ENCODE measurements at places on chromosomes 6 and 20.

DNA sequence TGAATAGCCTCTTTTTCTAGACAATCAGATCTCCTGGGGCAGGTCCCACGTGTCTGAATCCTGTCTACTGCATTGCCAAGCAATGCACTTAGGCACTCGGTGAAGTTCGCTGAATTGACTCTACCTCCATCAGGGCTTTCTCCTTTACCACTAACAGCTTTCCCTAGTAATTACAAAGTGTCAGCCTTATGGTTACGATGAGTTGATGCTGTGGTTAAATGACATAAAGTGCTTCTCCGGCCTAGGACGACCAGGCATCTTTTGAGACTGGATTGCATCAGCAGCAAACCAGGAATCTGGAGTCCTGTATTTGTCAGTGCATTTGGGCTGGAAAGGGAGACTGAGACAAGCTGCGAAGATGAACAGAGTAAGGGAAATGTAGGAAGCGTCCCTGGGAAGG, 21.5 kb downstream of the NOX3 start:
- DNase-seq = no peak

GRCh38 chr6:137884149-137884909, 17.3 kb downstream of the TNFAIP3 start:
- no peak for DNase-seq

GRCh38 chr6:47439348-47439668, 38.3 kb upstream of the CD2AP start:
- DNase-seq = no peak

DNA sequence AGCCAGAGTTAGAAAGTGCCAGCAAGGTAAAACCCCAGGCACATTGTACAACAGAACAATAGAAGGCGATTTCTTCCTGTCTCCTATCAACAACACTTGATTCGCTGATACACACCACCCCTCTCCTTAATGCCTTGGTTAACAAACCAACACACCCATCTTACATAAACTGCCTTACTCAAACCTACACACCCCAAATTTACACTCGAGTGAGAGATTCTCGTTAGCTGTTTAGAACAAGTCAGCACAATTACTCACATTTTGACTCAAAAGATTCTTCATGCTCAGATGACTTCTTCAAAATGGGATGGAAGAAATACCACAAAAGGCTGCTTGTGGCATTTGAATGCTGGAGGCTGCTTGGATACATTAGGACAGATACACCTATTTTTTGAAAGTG, 80.0 kb upstream of the FOXQ1 start:
- no peak for DNase-seq
